ENCODE measurements at places on chromosomes 2 and 18.

DNA sequence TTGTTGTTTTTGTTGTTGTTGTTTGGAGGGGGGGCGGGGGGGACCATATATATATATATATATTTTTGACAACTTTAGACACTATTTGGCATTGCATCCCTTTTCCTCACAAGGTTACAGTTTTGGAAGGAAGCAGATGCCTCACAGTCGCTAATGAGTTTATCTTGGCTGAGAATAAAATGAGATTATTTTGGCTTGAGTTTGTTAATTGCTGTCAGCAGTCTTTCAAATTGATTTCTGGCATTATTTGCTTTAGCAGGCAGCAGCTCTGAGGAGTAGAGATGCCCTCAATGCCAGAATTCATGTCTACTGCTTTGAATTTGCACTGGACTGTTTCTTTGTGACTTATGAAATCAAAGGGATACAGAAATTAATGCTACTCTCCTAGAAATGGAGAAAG is 595.2 kb upstream of the HNMT start:
- DNase-seq = peak; percentile 8

DNA sequence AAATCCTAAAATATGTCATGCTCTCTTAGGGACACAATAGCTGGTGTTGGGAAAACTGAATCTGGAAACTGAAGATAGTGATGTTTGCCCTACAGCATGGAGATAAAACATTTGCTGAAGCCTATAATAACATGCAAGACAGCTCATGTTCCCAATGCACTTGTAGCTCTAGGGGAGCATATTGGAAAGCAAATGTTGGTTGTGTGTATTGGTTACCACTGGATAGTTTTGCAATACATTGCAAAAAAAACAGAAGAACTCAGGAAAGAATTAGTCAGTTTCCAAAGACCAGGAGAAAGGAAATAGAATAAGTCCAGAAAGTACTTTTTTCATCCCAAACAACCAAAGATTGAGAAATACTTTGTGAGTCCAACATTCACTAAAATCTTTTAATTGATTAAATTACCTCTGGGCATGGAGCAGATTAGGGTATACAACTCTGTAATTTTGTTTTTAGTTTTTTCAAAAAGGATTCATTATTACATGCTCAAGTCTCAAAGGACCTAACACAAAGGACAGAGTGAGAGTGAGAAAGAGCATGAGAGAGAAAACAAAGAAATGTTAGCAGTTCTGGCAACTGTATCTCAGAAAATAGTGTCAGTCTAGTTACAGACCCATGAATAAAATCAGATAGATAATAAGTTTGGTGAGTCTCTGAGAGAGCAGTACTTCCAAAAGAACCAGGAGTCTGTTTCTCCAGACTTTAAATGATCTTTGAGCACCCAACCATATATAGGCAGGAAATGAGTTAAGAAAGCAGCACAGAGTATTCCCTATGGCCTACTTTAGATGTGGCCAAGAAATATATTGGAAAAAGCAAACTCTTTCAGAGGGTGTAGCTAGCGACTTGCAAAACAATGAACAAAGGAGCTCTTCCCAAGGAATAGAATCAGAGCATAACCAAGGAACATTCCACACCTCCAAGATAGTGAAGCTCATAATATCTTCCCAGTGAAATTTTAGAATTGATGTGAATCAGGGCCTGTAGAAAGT is 36.6 kb upstream of the COL3A1 start:
- DNase-seq = no peak

GRCh38 chr2:195520671-195521155 is 136.3 kb upstream of the SLC39A10 start:
- DNase-seq = no peak

GRCh38 chr2:190807886-190808285 is 72.7 kb upstream of the GLS start:
- DNase-seq = no peak

DNA sequence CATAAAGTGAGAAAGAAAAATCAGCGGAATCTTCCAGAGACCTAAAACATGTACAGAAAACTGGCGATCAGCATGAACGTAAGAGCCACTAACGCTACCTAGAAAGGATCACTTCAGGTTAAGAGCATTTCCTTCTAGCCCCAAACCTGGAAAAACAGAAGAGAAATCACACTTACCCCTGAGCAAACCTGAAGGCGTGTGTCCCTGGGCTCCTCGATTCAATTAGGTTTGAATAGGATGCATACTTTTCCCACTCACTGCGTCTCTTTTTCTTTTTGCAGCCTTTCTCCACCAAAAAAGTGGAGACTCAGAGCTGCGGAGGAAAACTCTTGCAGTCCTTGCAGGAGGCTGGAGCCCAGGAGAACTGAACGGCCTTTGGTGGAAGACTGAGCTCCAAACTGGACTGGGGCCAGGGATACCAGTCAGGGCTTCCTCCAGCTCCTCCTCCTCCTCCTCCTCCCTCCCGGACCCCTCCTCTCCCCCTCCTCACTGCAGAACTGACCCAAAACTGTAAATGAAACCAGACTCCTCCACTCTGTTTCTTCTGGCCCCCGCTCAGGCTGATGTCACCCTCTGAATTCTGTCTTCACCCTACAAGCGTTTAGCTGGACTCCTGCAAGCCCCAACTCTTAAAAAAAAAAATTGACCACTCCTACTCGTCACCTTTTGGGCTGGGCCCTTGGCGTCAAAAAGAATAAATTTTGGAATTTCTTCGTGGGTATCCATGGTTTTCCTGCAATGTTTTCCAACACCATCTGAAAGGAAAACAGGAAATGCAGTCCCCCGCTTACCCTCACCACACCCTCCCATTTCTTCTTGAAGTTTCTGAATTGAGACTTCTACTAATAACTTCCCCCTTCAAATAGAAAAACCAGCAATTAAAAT is at the start of gene COL6A3:
Gene COL6A3, minus strand, starts transcription at position 388 of the 885 bp plus-strand sequence. CDS start 17,347 bp downstream, outside the sequence.
- DNase-seq = no peak

DNA sequence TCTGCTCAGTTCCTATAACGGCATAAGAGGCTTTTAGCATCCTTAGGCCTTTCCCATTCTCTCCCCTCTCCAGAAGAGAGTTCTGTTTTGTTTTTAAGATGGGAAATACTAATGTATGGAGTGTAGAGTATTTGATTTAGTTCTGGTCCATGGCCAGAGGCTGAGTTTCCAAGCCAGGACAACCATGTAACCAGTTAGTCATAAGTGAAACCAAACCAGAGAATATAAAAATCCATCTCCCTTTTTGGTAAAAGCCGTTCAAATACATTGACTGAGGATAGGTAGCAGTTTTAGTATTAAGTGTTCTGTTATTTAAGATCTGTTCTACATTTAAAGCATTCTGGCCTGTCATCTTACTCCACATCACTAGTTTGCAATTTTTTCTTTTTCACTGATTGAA is 3.1 kb downstream of the PSMD1 start:
- DNase-seq = no peak

DNA sequence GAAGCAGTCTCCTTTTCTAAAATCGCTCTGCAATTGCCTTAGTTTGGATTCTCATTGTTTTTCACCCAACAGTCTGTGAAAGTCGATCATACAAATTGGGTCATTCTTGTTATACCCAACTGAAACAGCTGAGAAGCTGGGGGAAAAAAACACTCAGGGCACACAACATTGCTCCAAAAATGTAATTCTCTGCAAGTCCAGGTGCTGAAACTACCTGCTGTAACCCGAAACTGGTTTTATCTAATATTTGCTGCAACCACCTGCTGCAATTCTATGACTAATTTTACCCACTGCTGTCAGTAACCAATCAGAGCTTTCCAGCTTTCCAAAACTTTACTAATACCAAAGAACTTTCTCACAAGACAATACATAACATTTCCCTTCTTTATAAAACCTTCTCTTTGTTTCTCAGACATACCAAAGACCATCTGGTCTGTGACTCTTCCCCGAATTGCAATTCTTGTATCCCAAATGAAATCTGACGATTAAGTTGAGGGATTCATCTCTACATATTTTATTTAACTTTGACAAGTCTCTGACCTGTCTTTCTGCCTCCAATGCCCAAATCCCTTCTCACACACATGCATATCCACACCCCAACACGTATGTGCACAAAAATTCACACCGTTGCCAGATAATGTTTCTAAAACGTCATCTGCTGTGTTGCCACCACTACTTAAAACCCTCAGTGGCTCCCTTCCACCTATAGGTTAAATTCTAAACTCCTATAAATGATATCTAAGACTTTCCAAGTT is 198.3 kb downstream of the PIEZO2 start:
- DNase-seq = no peak

DNA sequence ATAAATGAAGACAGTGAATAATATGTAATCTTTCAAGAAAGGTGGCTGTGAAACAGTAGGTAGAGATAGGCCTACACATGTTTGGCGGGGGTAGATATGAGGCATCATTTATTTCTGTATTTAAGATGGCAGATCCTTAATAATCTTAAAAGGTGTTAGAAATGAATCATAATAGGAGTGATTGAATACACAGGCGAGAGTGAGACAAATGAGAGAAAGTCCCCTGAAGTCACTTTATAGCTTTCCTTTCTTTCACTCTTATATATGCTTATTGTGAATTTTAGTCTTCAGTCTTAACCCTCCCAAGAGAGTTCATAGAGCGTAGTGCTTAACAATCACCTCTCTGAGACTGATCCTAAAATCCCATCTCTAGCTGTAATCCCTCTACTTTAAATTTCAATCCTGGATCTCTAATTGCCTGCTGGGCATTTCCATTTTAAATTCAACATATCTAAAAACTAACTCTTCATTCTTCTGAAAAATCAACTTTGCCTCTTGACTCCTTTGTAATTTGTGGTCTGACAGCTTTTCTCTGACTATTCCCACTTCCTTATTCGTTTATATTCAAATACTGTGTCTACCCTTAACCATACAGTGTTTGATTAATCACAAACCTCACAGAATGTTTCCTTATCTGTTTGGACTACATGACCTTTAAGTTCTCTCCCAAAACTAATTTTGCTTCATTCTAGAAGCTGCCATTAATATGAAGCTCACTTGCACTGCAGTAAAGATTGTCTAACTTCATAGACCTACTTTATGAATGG is 463.7 kb upstream of the FSIP2 start:
- DNase-seq = no peak

- DNase-seq = no peak
Measured at GRCh38 chr2:11410101-11410500, 55.9 kb downstream of the E2F6 start.
